ENCODE measurements at places on chromosomes 12 and 14.

DNA sequence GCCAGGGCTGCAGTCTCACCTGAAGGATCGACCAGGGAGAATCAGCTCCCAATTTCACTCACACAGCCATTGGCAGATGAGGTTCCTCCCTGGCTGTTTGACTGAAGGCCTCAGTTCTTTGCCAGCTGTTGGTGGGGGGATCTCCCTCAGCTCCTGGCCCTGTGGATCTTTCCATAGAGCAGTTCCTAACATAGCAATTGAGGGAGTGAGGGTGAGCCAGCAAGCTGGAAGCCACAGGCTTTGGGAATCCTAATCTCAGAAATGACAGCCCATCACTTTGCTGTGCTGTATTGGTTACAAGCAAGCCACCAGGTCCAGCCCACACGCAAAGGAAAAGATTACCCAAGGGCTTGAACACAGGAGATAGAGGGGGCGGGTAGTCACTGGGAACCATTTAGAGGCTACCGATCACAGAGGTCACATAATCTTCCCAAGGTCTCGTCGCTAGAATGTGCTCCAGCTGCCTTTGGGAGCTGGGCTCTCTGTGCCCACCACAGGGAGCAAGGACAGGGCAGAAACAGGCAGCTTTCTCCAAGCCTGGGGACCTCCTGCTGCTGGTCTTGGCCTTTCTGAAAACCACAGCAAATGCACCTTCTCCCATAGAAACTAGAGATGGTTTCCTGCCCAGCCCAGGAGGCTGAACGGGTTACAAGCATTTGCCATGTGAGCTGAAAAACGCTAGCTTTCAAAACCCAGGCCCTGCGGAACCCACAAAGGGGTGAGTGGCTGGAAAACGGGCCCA is 4.6 kb upstream of the OTUB2 start:
- DNase-seq: no peak

GRCh38 chr12:68831272-68831671 is 23.3 kb downstream of the MDM2 start:
- no peak for DNase-seq

GRCh38 chr12:104292872-104293794 is 10.4 kb upstream of the EID3 start:
- no peak for DNase-seq

DNA sequence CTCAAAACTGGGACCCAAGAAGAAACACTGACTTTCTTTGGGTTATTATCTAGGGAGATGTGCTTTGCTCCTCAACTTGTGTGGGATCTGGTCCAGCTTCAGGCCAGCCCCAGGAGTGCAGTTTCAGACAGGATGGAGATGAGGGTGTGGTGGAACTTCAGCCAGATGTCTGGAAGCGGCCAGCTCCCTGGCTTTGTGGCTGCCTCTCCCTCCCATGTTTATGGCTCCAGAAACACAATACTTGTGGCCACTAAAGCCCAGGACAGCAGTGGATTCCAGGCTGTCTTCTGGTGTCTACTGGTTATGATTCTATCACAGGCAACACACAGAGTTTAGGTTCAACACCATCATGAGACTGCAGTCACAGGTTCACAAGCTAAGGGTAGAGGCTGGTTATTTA is 44.2 kb upstream of the EMP1 start:
- DNase-seq: no peak

DNA sequence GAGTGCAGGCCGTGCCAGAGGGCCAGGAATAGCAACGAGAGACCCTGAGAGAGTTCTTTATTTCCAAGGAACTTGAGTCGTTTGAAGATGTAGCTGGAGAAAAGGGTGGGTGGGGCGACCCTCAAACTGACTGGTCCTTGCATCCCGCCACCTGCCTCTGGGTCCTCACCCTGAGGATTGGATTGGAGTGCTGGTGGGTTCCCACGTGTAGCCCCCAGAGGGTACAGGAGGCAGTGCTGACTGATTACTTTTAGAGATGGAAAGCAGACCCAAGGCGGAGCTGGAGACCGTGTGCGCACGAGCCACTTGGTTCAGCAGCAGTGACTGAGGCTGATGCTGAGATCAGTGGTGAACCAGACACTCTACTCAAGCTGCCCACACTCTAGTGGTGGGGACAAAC is 6.9 kb downstream of the EMG1 start:
- DNase-seq: no peak

- DNase-seq: no peak
Observed at GRCh38 chr12:113058553-113058952, 2.0 kb downstream of the DTX1 start.

GRCh38 chr12:108099073-108099472 is 30.0 kb upstream of the WSCD2 start:
- DNase-seq: no peak

DNA sequence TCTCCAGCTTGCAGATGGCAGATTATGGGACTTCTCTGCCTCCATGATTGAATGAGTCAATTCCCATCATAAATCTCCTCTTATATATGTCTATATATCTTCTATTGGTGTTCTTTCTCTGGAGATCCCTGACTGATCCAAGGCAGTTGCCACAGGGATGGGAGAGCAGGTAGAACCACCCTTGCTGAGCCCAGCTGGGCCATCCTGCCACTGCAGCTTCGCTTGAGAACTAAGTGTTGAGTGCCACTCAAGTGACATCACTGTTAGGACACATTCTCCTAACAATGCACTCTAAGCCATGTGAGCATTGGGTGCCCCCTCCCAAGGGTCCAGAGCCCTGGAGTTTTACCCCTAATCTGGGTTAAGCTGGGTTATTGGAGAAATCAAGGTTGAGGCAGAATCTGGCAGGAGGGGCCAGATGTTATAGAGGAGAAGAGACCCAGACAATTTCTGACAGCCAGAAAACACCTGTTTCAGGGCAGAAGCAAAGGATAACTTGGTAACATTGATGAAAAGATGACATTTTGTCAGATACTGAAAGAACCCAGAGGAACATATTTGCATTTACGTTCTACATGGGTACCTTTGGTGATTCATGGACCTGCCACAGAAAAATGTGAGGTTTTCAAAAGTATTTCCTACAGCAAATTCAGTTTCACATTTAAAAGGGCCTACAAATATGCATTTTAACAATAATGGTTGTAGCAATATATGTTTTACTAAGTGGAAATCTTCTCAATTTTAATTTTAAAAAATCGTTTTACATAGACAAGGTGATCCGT is 57.2 kb upstream of the MAX start:
- DNase-seq: no peak

GRCh38 chr14:75418850-75419768 is 8.7 kb upstream of the JDP2 start:
- no peak for DNase-seq

DNA sequence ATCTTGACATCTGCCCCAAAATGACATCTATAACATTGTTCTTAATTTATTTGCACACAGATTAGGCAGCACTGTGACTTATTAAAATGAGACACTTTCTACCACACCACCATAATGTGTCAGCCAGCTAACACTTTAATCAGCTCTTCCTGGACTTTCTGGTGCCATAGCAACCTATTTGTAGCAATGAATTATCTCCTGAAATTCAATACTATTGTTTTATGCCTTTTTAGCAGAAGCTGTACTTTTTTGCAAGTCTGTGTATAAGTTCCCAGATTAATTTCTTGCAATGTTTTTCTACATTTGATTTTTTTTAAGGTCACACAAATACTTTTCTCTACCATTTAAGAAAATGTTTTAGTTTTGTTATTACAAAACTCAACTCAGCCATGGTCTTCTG is 72.8 kb upstream of the SAV1 start:
- no peak for DNase-seq

DNA sequence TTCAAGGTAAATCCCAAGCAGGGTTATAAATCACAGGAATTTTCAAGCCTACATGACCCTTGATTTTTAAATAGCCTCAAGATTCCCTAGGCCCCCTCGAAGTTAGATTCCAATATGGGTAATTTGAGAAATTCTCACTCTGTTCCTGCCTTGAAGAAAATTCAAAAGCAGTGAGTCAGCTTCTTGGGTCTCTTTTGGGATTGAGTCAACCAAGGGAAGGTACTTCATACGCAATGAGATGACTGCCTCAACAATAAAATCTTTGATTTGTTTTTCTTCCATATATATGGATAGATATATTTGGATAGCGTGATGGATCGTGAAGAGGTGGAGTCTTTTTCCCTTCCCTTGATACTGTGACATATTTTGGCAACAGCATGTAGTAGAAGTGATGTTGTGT is 180.4 kb upstream of the ATP2B1 start:
- no peak for DNase-seq

DNA sequence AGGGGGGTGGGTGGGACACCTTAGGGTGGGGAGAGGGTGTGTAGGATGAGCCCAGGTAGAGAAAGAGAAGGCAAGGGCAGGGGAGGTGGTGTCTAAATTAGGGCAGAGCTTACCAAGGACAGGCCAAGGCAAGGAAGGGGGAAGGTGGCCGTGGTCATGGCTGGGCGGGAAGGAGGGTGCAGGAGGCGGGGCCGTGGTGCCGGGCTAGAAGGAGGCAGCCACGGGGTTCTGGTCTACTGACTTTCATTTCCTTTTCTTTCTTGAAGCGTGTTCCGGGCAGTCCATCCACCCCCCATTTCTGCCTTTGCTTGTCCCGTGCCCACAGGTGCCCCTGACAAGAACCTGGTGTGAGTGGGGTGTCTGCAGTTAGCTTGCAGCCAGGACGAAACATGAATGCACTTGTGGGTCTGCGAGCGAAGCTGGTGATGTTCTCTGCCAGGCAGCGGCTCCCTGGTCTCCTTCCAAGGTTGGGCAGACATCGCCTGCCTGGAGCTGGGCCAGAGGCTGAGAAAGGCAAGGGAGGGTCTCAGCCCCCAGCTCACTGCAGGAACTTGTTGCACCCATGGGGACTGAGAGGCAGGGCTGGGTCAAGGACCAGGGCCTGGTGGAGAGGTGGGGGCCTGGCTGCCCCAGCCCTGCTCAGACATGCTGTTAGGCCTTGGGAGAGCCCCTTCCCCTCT is 58.2 kb downstream of the KIF26A start:
- no peak for DNase-seq

DNA sequence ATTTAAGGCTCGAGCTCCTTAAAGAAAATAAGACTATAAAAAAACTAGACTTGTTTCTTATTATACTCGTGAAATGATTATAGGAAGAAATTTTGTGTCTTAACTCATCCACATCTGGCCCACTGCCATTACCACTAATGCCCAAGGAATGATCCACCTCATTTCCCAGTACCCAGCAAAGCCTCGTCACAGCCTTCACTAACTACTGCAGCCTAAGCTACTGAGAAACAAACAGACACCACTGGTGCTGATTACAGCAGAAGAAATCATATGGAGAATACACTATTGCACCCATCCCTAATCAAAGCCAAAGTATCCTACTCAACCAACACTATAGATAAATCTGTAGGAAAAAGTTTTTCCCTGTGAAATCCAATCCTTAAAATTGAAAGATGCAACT is 205.3 kb upstream of the NAV3 start:
- no peak for DNase-seq

GRCh38 chr14:94164685-94165431 is 9.3 kb upstream of the PPP4R4 start:
- DNase-seq: no peak

GRCh38 chr12:70543444-70543843 is 93.8 kb downstream of the PTPRB start:
- DNase-seq: no peak

GRCh38 chr14:64645220-64645892 is 58.9 kb upstream of the PLEKHG3 start:
- DNase-seq: no peak

- DNase-seq: no peak
Observed at GRCh38 chr12:62963486-62964041, 28.6 kb upstream of the PPM1H start.

GRCh38 chr14:101584055-101584859 is 23.0 kb downstream of the DIO3 start:
- DNase-seq: no peak

DNA sequence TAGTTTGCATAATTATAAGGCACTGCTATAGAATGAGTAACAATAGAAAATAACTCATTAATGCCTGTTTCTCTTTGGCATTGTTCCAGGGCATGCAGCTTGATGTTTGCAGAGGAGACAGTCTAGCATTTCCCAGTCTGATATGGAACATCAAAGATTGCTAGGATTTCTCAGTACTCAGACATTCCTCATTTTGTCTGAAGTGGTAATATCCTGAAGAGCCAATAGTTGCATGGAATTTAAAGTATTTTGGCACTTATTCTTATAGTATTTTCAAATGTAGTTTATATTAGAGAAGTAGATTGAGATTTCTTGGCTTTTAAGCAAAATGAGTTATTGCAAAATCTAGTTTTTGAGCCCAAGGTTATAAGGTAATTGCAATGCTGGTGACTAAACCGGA is 337.3 kb upstream of the E2F7 start:
- DNase-seq: peak; percentile 49

GRCh38 chr12:6364044-6364374 is 11.4 kb downstream of the SCNN1A start:
- DNase-seq: no peak

DNA sequence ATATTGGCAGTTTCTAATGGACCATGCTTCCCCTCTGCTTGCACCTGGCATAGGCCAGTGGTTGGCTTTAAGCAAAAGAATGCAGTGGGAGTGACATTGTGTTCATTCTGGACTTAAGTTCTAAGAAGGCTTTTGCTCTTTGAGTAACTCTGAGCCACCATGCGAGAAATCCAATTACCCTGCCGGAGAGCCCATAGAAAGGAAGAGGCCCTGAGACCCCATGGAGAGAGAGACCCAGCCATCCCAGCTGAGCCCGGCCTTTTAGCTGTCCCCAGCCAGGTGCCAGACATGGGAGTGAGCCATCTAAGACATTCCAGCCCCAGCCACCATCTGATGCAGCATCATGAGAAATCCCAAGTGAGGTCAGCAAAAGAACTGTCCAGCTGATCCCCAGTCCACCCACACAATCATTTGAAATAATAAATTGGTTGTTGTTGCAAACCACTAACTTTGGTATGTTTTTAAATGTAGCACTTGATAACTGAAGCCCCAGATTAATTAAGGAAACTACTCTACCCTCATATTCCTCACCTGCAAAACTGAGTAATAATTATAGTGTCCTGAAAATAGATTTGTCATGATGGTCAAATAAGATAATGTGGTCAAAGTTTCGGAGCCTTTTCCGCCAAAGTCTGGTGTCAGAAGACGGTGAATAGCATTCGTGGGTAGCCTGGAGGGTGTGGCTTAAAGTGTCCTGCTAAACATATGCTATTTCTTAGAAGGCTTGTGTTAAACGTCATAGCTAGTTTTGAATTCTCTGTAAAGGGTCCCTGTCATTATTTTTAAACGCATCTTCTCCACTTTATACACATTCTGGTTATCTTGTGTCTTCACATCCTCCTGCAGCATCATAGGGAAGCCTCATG is 166.6 kb upstream of the PELI2 start:
- DNase-seq: no peak

- DNase-seq: no peak
Observed at GRCh38 chr12:94167756-94168416, 19.5 kb downstream of the PLXNC1 start.

DNA sequence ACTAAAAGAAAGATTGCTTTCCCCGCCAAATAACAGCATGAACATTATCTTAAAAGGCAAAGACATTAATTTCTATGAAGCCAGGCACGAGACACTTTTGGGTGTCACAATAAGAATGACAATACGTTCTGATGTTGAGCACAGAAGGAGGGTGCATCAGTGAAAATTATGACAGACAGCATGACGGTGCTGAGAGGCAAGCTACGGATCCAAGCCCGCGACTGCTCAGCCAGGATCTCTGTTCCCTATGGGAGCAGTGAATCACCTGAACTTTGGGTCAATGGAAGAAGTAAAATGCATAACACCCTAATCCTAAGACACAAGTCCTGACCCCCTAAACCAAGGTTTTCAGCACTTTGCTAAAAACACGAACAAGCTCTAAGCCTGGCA is 51.7 kb downstream of the SLC25A47 start:
- DNase-seq: no peak

Data from NCI-H1105 (cell line).